Stimulated activated CD4-positive, alpha-beta T cell treated with anti-CD3 and anti-CD28 coated beads, TNF-alpha, amount 100 ng/mL, for 24 hours (primary cell): ENCODE measurements at places on chromosomes 3 and 15.

- DNase-seq = no peak
These were observed 202.8 kb downstream of the TP63 start for GRCh38 chr3:189833996-189834395.

- no peak for DNase-seq
These were observed 220.7 kb downstream of the MEIS2 start for GRCh38 chr15:36879568-36880222.

GRCh38 chr3:28171962-28172361 is 69.5 kb upstream of the CMC1 start:
- no peak for DNase-seq

GRCh38 chr3:107430996-107431245 is 53.7 kb downstream of the CCDC54 start:
- no peak for DNase-seq

- no peak for DNase-seq
These were observed 78.7 kb upstream of the SNRK start for GRCh38 chr3:43207628-43208085.

DNA sequence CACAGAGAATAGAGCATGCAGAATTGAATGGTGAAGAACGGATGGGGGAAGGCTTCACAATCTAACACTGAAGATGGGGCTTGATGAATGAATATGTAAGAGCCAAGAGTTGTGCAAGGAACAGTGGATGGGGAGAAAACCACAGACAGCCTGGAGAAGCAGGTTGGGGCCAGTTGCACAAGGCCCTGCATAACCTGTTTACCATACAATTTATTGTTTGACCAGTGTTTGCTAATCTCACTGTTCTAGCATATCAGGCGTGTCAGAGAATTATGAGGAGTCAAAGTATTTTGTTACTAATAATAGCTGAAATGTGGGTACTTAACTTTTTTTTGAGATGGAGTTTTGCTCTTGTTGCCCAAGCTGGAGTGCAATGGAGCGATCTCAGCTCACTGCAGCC is 36.4 kb downstream of the LINS1 start:
- no peak for DNase-seq

DNA sequence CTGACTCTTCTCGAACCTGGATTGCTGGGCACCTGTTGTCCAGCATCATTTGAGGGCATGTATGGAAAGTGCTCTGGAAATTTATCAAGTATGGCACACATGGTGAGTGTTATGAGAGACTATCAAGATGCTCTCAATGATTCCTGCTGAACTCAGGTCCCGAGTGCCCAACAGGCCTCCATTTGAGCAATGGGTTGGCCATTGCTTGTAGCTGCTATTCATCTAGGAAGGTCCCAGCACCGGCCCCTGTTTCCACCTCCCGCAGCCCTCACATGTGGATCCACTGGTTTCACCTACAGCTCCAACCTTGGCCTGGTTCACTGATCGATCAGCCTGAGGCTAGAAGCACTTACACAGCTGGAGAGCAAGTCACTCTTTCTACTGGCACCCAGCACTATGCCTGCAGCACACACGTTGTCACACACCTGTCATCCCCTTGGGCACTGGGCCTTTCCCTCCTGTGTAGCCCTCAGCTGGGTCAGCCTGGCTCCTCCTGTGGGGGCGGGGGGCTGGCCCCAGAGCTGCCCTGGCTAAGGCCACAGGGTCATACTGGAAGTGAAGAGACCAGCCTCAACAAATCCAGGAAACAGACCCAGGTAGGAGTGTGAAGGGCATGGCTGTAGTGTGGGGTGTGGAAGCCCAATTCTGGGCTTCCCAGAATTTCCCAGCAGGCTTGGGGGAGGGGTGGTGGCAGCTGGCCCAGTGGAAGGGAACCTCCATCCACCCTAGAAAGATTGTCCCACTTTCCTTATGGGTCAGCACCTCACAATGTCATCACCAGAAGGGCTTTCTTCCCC is 41.7 kb upstream of the SMAD3 start:
- DNase-seq = no peak

- no peak for DNase-seq
These were observed 181.2 kb upstream of the RARB start for GRCh38 chr3:25246913-25247312.

- DNase-seq = no peak
These were observed 74.0 kb downstream of the CHRNA7 start for GRCh38 chr15:32104061-32104995.

- no peak for DNase-seq
These were observed 27.4 kb upstream of the ROPN1 start for GRCh38 chr3:124019291-124019690.

GRCh38 chr3:99866261-99866761 is 48.6 kb downstream of the CMSS1 start:
- no peak for DNase-seq

- no peak for DNase-seq
These were observed 261.5 kb upstream of the TPM1 start for GRCh38 chr15:62781081-62781497.

GRCh38 chr3:102092617-102093466 is 243.5 kb downstream of the NFKBIZ start:
- no peak for DNase-seq

GRCh38 chr15:58279654-58280053 is 141.5 kb downstream of the AQP9 start:
- DNase-seq = no peak
